ENCODE measurements at places on chromosomes 11 and 22. TPM values are rescaled to one million over a fixed set of nuclear protein-coding genes. Genes with fewer than 3 reads are reported as not detected.

Gene GLYAT
- 0.22 TPM for total RNA-seq

Gene MAPK8IP1
- total RNA-seq: 7.5 TPM

Gene FAM180B
- not detected for total RNA-seq

Gene TMEM45B
- 0.11 TPM for total RNA-seq

Gene RAG2
- not detected for total RNA-seq

Gene FEN1
- total RNA-seq: 5.8 TPM

Gene SAA2
- 0.48 TPM for total RNA-seq

Gene HBD
- total RNA-seq: 4.4 TPM

Gene USH1C
- total RNA-seq: not detected

Gene FOLR1
- total RNA-seq: 0.22 TPM

Gene CCDC179
- not detected for total RNA-seq

Gene WNT11
- 9.2 TPM for total RNA-seq

Gene RIMBP3B
- 0.08 TPM for total RNA-seq

Gene APOA5
- not detected for total RNA-seq

Gene TRIM48
- not detected for total RNA-seq

Gene CYP2D6
- total RNA-seq: 0.35 TPM

Gene KRTAP5-7
- not detected for total RNA-seq

Gene TSGA10IP
- total RNA-seq: not detected

Gene OR4A5
- total RNA-seq: not detected

Gene SOX10
- total RNA-seq: 0.62 TPM

Gene GDPD4
- not detected for total RNA-seq

Gene MRGPRF
- 2.3 TPM for total RNA-seq

Gene CD151
- 625 TPM for total RNA-seq

Gene TBX1
- total RNA-seq: 0.48 TPM

Gene EHF
- 0.08 TPM for total RNA-seq

Gene NFAM1
- total RNA-seq: 1.5 TPM

Gene RANGAP1
- total RNA-seq: 32.8 TPM

Gene ZNF215
- total RNA-seq: 0.24 TPM

Gene SLC25A18
- 0.11 TPM for total RNA-seq

Gene DCHS1
- total RNA-seq: 9.2 TPM

Gene INPP5J
- 13.8 TPM for total RNA-seq

Gene ARSA
- total RNA-seq: 33.7 TPM

Gene OR10D3
- not detected for total RNA-seq

Gene KRTAP5-11
- not detected for total RNA-seq

Gene IFITM10
- total RNA-seq: 2.0 TPM

Gene NCAM1
- total RNA-seq: 472 TPM

Data from cardiac septum (tissue), 1 donor.